Sigmoid colon (tissue), 7 donors: ENCODE measurements at places on chromosomes 12 and 14. TPM values are rescaled to one million over a fixed set of nuclear protein-coding genes. Genes with fewer than 3 reads are reported as not detected.

Gene GPR135
- total RNA-seq, result 12.7 TPM

GRCh38 chr12:10082117-10082874 lies 16.5 kb downstream of the CLEC1A start:
- no peak overlapping the region for H3K4me3 ChIP-seq
- DNase-seq, result no peak
- H3K27me3 ChIP-seq, result no peaks in the 10 kb centered on the region
- H3K4me1 ChIP-seq, result no peaks in the 10 kb centered on the region
- no peak overlapping the region for H3K27ac ChIP-seq
- no peaks in the 10 kb centered on the region for H3K36me3 ChIP-seq

- DNase-seq, result no peak
- H3K36me3 ChIP-seq, result no peaks in the 10 kb centered on the region
- H3K27ac ChIP-seq, result no peak overlapping the region
- H3K4me3 ChIP-seq, result no peak overlapping the region
- no peaks in the 10 kb centered on the region for H3K4me1 ChIP-seq
These were observed 601.4 kb downstream of the C12orf50 start for GRCh38 chr12:87427770-87428169.

DNA sequence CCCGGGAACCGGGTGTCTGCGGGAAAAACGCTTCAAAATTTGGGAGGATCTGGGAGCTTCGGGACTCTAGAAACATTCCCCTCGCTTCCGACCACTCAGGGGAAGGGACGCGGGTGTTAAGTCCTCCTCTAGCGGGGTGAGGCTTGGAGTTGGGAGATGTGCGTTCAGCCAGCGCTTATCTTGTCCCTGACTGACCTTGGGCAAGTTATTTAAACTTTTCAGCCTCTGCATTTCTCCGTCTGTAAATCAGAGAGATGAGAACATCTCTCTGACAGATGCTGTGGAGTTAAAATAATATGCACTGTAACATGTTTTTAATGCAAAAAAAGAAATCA lies 76.9 kb upstream of the ANO4 start:
- no peaks in the 10 kb centered on the region for H3K4me1 ChIP-seq
- H3K27me3 ChIP-seq, result peaks cover 3% of the 10 kb centered on the region
- no peaks in the 10 kb centered on the region for H3K36me3 ChIP-seq
- peak overlapping the region; percentile 34 for H3K4me3 ChIP-seq

GRCh38 chr14:86625637-86626036 lies 1095.7 kb downstream of the FLRT2 start:
- H3K4me3 ChIP-seq, result no peak overlapping the region
- no peaks in the 10 kb centered on the region for H3K27me3 ChIP-seq
- H3K27ac ChIP-seq, result no peak overlapping the region
- DNase-seq, result no peak

DNA sequence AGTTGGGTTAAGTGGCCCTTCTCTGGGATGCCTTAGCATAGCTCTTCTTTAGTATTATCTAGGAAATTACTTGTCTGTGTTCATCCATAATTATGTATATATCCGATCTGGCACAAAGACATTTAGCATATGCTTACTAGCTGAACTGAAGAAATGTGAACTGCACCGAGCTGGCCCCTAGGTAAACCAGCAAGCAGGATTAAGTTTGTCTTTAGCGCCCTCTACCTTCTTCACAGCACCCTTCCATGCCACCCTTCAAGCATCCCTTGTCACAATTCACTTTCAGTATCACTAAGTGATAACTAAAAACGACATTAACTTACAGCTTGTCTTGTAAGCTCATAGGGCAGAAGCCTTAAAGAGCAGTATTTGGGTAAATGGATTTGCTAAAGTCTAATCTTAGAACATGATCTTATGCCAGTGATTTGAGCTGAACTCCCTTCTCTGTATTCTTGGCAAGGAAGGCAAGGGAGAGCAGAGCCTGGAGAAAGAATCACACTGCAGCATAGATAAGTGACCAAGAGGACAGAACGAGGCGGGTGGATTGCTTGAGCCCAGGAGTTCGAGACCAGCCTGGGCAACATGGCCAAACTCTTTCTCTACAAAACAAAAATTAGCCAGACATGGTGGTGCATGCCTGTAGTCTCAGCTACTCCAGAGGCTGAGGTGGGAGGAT lies 2.6 kb upstream of the HAL start:
- H3K27ac ChIP-seq, result no peak overlapping the region
- no peaks in the 10 kb centered on the region for H3K4me1 ChIP-seq
- H3K36me3 ChIP-seq, result peaks cover 39% of the 10 kb centered on the region
- DNase-seq, result no peak
- no peaks in the 10 kb centered on the region for H3K27me3 ChIP-seq

DNA sequence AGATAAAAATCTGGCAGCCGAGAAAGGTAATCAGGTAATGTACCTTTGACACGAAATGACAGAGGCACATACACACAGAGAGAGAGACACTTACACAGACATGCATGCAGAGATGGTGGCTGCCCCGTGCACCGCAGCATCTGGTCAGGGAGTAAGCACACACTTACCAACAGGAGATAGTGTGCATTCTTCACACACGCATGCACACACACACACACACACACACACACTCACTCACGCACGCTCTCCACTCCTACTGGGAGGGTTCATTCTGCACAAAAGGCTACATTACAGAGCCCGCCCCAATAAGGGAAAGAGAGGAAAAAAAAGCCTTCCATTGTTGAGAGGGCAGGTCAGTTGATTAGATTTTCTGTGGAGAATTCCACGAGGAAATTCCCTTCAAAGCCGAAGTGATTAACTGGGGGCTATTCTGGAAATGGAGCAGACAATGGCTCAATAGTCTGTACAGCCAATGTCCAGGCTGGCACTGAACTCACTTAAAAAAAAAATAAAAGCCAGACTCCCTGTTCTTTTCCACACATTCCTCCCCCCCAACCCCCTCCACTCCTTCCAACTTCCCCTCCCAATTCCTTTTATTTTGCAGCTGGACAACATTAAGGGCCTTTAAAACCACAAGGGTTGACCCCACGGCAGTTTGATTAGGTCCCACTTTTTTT lies 1.4 kb upstream of the SOX5 start:
- no peak overlapping the region for H3K27ac ChIP-seq
- no peaks in the 10 kb centered on the region for H3K4me1 ChIP-seq
- peak overlapping the region; percentile 15 for H3K4me3 ChIP-seq

DNA sequence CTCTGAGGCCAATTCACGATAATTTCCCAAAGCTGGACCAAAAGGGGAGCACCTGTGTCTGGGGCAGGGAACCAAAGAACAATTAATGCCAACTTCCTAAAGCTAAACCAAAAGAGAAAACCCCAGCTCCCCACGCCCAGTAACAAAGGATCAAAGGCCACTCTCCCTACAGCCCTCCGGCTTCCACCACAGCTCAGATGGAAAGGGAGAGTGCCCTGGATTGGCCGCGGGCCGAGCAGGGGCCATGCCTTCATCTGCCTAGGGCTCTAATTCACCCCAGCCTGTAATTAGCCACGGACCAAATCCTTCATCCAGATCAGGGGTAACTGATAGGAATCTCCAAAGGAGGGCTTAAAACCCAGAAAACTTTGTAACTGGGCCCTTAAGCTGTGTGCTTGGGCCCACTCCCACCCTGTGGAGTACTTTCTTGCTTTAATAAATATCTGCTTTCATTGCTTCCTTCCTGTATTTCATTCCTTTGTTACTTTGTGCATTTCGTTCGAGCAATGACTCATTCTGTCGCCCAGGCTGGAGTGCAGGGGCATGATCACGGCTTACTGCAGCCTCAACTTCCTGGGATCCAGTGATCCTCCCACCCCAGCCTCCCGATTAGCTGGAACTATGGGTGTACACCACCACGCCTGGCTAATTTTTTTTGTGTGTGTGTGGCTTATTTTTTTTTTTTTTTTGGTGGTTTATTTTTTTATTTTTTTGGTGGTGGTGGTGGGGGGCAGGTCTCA lies 65.5 kb upstream of the PPP4R3A start:
- no peak overlapping the region for H3K27ac ChIP-seq
- DNase-seq, result no peak
- no peaks in the 10 kb centered on the region for H3K36me3 ChIP-seq
- no peak overlapping the region for H3K4me3 ChIP-seq
- peaks cover 8% of the 10 kb centered on the region for H3K4me1 ChIP-seq

DNA sequence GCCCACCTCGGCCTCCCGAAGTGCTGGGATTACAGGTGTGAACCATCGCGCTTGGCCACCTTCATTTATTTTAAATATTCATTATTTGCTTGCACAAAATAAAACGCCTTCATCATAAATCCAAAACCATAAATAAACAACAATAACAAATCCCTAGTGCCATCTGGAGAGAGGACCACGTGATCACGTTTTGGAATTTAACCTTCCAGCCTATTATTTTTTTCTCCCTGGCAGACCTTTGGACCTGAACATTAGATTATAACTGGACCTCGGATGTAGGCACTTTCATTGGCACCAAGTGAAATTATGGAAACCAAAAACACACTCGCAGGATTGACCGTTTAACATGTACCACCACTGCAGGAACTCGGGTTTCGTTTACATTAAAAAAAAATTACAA lies 2.0 kb downstream of the DNAH10 start:
- peaks cover 57% of the 10 kb centered on the region for H3K27me3 ChIP-seq
- no peak overlapping the region for H3K27ac ChIP-seq
- peaks cover 11% of the 10 kb centered on the region for H3K36me3 ChIP-seq
- no peak for DNase-seq
- no peak overlapping the region for H3K4me3 ChIP-seq

GRCh38 chr14:101875727-101876554 lies 88.4 kb upstream of the DYNC1H1 start:
- peaks cover 77% of the 10 kb centered on the region for H3K4me1 ChIP-seq
- H3K4me3 ChIP-seq, result no peak overlapping the region
- H3K27ac ChIP-seq, result peak overlapping the region; percentile 69
- H3K36me3 ChIP-seq, result no peaks in the 10 kb centered on the region
- no peaks in the 10 kb centered on the region for H3K27me3 ChIP-seq

GRCh38 chr12:17357396-17357795 lies 732.6 kb downstream of the RERGL start:
- H3K36me3 ChIP-seq, result no peaks in the 10 kb centered on the region
- DNase-seq, result no peak
- H3K4me1 ChIP-seq, result no peaks in the 10 kb centered on the region
- no peaks in the 10 kb centered on the region for H3K27me3 ChIP-seq

Gene GZMB
- not detected for total RNA-seq

DNA sequence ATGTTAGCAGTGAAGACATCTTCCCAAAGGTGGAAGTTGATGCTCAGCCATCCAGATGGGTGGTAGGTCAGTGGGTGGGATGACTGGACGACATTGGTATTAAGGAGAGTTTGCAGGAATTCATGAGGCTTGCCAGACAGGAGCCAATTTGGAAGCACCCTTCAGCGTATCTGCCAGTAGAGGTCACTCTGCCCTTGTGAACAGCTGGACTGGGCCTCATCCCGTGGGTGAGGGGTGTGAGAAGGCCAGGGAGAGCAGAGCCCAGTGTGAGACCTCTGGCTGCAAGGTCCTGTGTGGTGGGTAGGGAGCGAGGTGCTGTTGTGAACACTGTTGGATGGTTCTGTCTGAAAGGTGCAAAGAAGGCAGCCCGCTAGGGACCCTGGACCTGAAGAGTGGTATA lies 37.7 kb downstream of the SLC5A8 start:
- no peak for DNase-seq
- no peak overlapping the region for H3K27ac ChIP-seq
- no peak overlapping the region for H3K4me3 ChIP-seq
- no peaks in the 10 kb centered on the region for H3K36me3 ChIP-seq
- H3K4me1 ChIP-seq, result no peaks in the 10 kb centered on the region

- H3K27ac ChIP-seq, result no peak overlapping the region
- DNase-seq, result no peak
- peaks cover 28% of the 10 kb centered on the region for H3K4me1 ChIP-seq
- H3K36me3 ChIP-seq, result peaks cover 12% of the 10 kb centered on the region
These were observed 24.6 kb upstream of the NUDT14 start for GRCh38 chr14:105205673-105206208.

DNA sequence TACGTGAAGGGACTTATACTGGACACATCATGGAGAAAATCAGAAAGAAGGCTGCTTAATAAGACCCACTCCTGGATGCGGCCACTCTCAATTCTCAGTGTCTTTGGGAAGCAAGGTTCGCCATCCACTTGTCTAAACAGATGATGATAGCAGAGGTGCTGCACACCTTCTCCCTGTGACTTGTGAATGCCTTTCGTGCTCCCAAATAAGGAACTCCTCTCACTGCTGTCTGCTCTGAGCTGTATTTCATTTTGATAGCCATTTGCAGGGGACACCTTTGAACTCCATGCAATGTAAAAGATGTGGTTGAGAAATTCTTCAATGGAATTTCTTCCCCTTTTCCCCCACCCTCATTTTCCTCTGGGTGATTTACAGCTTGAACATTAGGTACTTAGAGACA lies 11.6 kb downstream of the RMST start:
- DNase-seq, result no peak
- H3K4me3 ChIP-seq, result no peak overlapping the region
- H3K27me3 ChIP-seq, result no peaks in the 10 kb centered on the region
- H3K4me1 ChIP-seq, result no peaks in the 10 kb centered on the region
- no peak overlapping the region for H3K27ac ChIP-seq

DNA sequence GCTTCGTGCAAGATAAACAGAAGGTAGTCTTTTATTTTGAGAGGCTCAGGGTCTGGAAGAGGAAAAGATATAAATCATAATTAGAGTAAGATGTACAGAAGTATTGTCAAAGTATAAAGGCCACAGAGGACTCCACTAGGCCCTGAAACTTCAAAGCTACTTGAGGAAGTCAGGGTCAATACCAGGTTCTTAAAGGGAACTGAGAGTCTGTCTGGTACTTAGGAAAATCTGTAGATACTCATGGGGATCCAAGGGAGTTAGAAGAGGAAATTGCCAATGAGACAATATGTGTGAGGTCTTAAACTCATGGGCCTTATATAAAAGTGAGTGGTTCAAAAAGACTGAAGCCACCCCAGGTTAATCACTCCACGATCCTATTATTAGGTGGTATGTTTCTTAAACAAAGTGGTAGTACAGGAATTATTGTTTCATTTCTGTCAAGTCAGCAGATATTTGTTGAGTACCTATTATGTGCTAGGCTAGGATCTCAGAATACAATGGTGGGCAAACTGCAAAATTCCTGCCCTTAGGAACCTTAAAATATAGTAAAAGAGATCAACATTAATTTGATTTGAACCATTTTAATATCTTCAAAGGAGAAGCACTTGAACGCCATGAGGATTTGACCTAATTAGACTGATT lies 314.6 kb downstream of the ADAMTS20 start:
- no peaks in the 10 kb centered on the region for H3K27me3 ChIP-seq
- no peak overlapping the region for H3K4me3 ChIP-seq
- H3K27ac ChIP-seq, result no peak overlapping the region
- no peaks in the 10 kb centered on the region for H3K4me1 ChIP-seq
- H3K36me3 ChIP-seq, result no peaks in the 10 kb centered on the region

Gene NGB
- total RNA-seq, result 9.5 TPM

DNA sequence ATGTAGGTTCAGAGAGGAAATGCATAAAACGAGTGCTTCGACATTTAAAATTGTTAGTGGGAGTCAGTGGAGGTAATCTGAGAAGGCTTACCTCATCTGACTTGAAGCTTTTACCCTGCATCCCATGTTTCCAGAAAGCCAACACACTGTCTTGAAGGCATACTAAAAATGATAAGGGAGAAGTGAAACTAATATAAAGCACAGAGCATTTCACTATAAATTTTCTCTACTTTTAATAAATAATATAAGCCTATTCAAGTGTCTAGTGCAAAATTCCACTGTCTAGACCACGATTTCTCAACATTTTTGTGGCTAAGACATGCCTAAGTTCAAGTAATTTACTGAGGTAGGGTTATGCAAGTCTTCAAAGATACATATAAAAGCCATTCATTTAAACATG lies 29.1 kb upstream of the CDKL1 start:
- no peak overlapping the region for H3K4me3 ChIP-seq
- peaks cover 14% of the 10 kb centered on the region for H3K36me3 ChIP-seq
- no peaks in the 10 kb centered on the region for H3K27me3 ChIP-seq
- no peaks in the 10 kb centered on the region for H3K4me1 ChIP-seq
- DNase-seq, result no peak

Gene RBP5
- total RNA-seq, result not detected

GRCh38 chr12:26338586-26339572 lies 143.5 kb downstream of the SSPN start:
- H3K27ac ChIP-seq, result no peak overlapping the region
- DNase-seq, result no peak
- no peaks in the 10 kb centered on the region for H3K4me1 ChIP-seq

Gene PLEKHG7
- total RNA-seq, result not detected

Gene ZNF891
- total RNA-seq, result 3.1 TPM
